ENCODE measurements at places on chromosomes 16 and 17.

GRCh38 chr17:74818291-74818938 lies 41.3 kb downstream of the GRIN2C start:
- DNase-seq: no peak

DNA sequence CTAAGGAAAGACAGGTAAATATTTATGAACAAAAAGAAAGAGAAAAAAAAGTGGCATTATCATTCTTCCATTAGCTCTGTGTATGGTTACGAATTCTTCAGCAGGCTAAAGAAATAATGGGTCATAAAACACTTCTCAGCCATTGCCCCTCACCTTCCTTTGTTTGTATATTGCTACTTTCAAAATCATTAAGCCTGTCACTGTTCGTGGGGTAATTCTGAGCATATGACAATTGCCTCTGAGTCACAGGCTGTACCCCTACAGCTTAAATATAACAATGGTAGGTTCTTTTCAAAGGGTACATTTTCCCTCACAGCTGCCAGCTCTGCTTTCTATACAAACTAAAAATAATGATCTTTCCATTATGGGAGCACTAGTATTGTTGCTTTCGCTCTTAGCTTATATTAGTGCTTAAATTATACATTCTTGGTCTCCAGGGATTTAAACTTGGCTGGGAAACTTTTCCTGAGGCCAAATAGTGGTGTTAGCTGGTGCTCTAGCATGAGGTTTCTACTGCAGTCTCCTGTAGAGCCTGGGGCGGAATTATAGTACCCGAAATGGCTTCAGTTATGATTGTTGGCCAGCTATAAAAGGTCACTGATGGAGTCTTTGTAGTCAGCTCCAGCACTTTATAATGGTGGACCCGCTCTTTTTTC lies 74.7 kb upstream of the CDH11 start:
- no peak for DNase-seq

GRCh38 chr17:72123530-72124437 lies 3.0 kb downstream of the SOX9 start:
- no peak for DNase-seq

DNA sequence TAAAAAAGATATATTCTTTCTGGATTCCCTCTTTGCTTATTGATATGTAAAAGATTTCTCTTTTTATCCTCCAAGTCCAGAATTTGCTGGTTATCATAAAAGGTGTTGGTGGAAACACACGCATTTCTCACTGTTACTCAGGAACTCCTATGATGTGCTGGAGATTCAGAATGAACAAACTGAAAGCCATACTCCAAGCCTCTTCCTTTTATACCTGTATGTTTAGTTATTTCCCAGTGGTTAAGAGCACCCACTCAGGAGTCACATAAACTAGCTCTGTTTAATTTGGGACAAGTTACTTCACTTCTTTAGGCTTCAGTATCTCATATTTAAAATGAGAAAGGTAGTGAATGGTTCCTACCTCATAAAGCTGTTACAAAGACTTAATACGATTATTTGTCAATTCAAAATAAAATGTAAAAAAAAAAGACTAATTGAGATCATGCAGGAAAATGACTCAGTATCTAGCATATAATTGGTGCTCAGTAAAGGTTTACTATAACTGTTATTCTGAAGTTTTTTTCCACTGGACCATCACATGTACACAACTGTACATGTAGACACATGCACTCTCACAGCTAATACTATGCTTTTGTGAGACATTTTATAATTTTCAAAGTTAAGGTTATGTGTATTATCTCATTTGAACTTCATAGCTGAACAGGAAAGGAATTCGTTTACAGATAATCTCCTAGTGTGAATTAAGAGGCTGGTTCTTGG lies 47.1 kb downstream of the TNRC6C start:
- no peak for DNase-seq

DNA sequence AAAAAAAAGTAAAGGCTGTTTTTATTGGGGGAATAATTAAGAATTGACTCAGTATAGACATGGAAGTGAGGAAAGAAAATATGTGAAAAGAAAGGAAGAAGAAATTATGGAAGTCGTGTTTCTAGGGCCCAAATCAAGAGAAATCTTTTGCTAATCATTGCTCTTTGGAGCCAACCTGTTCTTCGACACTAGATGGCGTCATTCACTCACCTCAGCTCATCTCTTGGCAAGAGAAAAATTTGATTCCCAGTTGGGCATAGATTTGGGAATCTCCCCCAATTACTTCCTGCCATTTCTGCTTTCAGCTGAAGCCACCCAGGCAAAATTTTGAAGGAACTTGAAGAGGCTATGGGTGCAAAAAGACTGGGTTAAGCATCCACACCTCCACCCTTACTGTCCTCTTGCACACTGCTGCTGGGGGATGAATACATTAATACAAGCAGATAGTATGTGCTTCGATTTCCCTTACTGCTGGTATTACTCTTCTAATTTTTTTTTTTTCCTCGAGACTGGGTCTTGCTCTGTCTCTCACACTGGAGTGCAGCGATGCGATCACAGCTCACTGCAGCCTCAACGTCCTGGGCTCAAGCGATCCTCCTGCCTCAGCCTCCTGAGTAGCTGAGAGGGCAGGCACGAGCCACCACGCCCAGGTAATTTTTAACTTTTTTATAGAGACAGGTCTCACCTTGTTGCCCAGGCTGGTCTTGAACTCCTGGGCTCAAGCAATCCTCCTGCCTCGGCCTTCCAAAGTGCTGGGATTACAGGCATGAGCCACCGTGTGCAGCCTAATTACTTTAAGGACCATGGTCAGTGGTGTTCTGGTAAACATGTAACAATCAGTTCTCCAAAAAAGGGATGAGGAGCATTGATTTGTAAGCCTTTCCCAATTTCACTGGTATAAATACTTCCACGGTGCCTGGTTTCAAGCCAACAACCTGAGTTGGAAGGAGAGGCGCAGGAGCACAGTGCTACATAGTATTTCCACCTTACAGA lies 13.5 kb downstream of the PSMD7 start:
- no peak for DNase-seq

- no peak for DNase-seq
Observed at GRCh38 chr17:82121246-82121645, 23.2 kb upstream of the FASN start.

GRCh38 chr16:30992931-30993816 lies 8.2 kb downstream of the HSD3B7 start:
- DNase-seq: no peak

DNA sequence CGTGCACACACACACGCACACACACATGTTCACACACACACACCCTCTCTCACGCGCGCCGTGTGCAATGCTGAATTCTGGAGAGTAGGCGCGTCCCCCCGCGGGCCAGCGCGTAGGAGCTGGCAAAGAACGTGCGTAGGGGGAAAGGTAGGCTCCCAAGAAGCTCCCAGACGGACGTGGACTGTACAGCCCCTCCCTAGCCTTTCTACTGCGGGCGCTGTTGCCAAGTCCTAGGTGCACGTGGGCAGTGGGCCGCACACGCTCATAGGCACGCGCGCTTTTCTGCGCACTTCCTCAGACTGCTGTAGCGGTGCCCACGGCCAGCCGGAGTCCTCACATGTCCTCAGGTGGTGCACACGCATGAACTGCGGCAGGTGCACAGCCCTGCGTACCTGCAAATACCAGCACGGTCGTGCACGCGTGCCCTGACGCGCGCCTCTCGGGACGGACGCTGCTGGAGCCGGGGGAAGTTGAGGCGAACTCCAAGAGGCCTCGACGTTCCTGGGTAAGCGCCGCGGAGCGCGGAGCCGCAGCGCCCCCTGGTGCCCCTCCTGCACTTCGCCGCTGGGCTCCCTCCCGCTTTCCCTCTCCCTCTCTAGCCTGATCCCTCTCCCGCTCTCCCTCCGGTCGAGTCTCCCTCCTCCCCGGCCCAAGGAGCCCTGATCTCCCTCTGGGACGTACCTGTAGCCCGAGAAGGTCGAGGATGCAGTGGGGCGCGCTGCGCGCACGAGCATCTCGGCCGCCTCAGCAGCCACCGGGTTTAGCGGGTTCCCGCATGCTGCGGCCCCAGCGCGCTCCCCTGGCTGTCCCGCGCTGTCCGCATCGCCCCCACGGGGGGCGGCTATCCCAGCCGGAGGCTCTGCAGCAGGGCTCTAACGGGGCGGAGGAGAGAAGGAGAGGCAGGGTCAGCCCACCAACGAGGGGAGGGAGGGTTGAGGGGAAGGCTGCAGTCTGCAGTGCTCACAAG lies 749 bp downstream of the GRIN2A start:
- peak; percentile 41 for DNase-seq

DNA sequence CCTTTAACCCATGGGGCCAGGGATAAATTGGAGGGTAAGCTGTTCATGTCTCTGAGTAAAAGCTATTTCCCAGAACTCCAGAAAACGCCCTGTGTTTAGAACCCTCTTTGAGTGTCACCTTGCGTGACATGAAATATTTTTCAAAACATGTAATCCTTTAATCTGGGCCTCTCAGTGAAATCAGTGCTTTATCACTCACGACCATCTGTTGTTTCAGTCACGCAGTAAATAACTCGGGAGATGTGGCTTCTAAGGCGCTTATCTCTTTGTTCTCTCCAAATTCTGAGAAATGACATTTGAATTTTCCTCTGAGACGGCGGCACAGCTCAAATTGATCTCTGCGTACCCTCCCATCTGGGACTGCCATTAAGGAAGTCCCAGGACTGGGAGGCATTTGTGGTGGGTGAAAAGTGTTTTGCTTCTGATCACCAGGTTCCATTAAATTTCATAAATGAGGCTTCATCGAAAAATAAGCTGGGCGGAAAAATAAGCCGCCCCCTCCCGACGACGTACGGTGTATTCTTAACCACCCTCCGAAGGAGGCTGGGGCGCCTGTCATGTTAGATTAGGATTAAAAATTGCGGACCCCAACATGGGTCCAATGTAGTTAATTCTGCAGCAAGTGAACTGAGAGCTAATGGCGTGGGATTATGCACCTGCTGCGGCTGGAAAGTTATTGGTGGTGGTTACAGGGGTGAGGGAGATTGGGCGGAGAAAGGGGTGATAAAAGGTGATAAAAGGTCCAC lies 12.7 kb downstream of the WFDC1 start:
- DNase-seq: no peak

- no peak for DNase-seq
Observed at GRCh38 chr17:5786510-5786875, 202.2 kb upstream of the NLRP1 start.

- no peak for DNase-seq
Observed at GRCh38 chr17:320139-320538, 32.5 kb downstream of the RPH3AL start.

DNA sequence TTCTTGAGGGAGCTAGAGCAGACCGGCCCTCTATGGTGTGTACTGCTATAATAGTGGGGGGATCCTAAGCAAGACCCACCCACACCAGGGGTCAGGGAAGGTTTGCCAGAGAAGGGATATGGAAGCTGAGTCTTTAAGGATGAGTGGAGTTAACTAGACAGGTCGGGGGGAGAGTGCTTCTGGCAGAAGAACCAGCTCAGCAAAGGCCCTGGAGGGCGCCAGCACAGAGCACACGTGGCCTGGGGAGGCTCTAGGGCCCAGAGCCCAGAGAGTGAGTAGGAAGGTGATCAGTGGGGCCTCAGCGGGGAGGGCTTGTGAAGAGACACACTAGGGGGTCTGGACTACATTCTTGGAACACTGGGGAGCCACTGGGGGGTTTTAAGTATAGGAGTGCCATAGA lies 21.1 kb downstream of the NGFR start:
- DNase-seq: no peak

DNA sequence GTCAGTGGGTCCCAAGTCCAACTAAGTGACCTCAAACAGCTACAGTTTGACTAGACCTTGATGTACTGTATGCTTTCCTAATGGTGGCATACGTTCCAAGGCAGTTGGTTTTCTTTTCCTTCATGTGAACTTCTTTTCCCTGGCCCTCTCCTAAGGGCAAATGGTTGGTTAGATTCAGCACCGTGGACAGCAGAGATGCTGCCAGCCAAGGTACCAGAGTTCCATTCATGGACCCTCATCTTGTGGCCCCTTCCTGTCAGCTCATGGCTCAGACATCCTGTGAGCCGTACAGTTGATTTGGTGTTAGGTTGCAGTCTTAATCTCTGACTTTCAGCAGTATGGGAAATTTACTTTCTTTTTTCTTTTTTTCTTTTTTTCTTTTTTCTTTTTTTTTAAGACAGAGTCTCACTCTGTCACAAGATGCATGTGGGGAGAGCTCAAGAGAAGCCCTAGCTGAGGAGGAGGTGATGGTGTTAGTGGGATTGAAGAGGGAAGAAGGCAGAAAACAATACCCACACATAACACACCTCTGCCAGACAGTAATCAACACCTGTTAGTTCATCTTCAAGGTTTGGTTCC lies 122.4 kb downstream of the USP31 start:
- DNase-seq: no peak

GRCh38 chr17:56785997-56786680 lies 47.6 kb downstream of the C17orf67 start:
- no peak for DNase-seq

DNA sequence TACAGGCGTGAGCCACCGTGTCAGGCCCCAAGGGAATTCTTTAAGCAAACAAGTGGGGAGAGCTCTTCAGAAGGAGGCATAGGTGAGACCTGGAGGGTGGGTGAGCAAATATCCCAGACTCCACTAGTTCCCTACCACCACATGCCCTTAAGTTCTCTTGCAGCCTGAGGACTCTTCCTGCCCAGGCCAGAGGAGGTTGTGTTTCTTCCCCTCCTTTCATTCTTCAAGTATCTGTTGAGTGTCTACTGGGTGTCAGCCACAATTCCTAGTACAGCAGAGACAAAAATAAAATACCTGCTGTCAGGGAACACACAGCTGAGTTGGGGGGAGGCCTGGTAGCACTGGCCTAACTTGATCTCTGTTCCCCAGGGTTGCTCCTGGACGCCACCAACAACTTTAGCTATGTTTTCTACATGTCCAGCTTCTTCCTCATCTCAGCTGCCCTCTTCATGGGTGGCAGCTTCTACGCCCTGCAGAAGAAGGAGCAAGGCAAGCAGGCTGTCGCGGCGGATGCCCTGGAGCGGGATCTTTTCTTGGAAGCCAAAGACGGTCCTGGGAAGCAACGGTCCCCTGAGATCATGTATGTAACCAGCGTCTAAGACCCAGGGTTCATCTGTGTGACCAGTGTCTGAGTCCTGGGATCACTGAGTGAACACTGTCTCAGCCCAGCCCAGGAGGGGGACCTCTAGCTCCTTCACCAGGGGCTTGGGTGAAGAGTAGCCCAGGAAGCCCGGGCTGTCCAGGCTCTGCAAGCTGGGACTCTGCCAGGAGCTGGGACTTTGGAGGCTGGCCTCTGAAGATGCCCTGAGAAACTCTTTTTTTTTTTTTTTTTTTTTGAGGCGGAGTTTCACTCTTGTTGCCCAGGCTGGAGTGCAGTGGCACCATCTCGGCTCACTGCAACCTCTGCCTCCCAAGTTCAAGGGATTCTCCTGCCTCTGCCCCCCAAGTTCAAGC lies 5.9 kb upstream of the ARMC7 start:
- DNase-seq: no peak

GRCh38 chr16:68644296-68644695 lies 814 bp upstream of the CDH3 start:
- no peak for DNase-seq

DNA sequence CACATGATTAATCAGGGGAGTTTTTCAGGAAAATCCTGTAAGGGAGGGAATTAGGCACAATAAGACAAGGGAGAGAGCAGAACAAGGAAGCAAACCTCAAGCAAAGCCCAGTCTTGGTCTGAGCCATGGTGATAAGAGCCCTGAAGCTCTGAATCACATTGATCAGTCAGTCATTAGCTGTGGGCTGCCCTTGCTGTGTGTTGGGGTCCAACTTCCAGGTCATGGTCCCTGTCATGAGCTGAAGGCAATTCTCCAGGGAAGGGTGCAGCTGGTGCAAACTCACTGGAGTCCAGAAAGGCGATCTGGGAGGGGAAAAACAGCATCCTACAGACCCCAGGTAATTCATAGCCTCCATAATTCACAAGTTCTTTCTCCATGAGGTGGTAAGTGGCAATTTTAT lies 89.9 kb downstream of the CYLD start:
- DNase-seq: no peak

- DNase-seq: no peak
Observed at GRCh38 chr17:45578516-45579455, 88.3 kb upstream of the PLEKHM1 start.

- DNase-seq: no peak
Observed at GRCh38 chr16:64730261-64730660, 391.6 kb downstream of the CDH11 start.
